Activated naive CD4-positive, alpha-beta T cell treated with anti-CD3 and anti-CD28 coated beads for 36 hours (primary cell): ENCODE measurements at places on chromosomes 3 and 15.

GRCh38 chr3:97810779-97811390, 10.9 kb upstream of the CRYBG3 start:
- no peak for DNase-seq

DNA sequence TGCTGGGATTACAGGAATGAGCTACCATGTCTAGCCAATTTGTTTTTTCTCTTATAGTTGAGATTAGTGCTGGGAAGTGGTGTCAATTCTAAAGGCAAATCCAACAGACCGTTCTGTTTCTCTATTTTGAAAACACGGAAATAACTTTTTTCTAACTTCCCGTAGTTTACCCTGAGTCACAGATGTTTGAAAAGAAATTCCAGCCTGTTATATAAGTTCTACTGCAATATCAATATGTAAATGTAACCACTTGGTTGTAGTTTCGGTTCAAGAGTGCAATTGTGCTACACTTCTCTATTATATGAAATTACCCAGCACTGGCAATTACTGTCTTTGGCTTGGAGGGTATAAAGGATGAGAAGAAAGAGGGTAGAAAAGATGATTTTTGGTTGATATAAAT, 22.3 kb upstream of the GNB4 start:
- no peak for DNase-seq

DNA sequence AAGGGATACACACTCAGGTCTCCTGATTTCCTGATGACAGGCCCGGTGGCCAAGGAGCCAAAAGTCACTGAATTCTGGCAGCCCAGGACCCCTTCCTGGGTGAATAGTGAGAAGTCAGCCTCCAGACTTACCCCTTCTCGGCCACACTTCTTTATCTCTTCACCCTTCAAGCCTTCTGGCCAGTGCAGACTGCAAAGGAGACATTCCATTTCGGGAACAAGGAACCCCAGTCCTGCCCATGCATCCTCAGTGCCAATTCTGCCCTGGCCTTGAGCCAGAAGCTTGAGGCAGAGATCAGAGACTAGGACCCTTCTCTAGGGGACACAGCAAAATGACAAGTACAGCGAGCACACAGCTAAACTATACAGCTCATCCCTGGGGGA, 28.8 kb downstream of the GRAMD2A start:
- no peak for DNase-seq

DNA sequence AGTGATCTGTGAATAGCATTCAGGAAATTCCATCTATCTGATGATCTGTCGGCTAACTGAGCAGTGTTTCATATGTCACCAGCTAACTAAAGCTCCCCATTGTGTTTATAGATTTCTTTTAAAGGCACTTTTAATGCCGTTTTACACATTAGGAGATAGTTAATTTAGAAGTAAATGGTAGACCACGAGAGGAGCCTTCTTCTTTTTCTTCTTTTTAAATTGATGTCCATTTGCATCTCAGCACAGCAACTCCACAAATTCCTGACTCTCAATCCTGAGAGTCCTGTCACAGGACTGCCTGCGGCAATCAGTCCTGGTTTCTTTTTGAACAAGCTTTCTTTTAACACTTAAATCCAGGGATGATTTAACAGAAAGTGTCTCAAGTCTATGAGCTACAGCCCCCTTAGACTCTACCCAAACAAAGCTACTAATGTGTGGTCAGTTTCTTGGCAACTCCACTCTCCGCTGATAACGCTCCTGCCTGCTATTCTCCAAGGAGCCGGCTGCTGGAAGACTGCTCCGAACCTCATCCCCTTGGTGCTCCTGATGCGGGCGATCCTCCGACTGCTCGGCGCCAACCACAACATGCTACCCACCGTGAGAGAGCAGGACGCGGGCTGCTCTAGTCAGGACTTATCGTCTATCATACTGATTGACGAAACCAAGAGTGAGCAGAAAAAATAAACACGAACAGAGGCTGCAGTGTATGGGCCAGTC, 421.4 kb downstream of the MECOM start:
- DNase-seq = no peak

GRCh38 chr3:48847053-48847503, 596 bp downstream of the PRKAR2A start:
- DNase-seq = peak; percentile 71

DNA sequence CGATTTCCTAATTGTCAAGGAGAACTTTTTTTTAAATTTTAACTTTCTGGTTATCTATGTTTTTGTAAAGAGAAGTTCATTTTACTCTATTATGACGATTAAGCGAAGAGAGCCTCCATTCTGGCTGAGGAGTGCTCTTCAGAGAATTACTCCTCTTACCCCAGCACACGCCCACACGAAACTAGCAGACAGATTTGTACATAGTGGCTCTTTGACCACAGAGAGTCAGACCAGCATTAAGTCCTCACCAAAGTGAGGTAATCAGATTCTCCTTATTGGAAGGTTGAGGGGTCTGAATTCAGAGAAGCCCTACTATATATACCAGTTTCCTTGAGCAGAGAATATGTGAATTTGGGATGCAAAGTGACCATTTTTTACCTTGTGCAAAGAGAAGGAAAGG, 204.8 kb upstream of the TSC22D2 start:
- DNase-seq = no peak

- DNase-seq = no peak
Observed at GRCh38 chr3:126613479-126614188, 41.3 kb downstream of the TXNRD3 start.

DNA sequence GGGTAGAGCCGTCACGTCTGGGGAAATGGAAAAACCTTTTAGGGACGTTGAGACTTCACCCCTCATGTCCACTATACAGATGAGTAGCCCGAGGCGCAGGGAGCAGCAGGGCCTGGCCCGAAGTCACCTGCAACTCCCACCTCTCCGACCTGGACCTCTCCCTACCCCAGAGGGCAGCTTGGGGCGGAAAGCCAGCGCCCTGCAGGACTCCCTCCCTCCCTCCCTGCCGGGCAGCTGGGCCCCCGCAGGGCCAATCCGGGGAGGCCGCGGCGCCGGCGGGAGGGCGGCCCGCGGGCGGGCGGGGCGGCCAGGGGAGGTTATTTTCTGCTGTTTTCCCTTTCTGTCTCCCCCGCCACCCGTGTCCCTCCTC, 2.0 kb downstream of the WNT7A start:
- no peak for DNase-seq

DNA sequence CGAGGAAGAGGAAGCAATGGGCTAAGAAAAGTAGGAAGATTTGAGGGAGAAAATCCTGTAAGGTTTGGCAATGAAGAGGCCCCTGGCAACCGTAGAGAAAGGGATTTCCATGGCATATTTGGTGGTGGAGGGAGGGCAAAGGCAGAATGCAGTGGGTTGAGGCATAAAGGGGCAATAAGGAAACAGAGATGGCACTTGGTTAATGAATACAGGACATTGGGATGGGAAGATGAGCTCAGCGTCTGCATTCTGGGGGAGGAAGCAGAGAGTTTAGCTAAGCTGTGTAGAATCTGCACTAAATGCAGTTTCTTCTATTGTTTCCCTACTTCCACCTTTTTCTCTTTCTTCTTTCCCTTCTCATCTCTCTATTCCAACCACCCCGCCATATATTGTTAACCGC, 83.6 kb downstream of the LRTM1 start:
- DNase-seq = no peak

GRCh38 chr3:67614195-67614594, 40.2 kb downstream of the SUCLG2 start:
- DNase-seq = no peak

DNA sequence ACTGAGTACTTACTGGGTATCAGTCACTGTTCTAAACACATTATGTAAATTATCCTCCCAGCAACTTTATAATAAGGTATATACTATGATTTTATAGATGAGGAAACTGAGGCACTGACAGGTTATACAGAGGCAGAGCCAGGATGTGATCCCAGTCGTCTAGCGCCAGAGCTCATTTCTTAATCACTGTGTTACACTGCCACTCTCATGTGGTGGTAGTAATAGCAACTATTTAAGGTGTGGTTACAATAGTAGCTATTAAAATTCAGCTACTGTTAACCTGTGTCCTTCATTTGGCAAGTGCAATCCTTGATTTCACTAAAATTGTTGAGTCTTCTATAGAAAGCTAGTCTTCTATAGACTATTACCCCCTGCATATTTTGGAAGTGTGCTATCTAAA, 43.1 kb upstream of the TRPC1 start:
- DNase-seq = no peak

DNA sequence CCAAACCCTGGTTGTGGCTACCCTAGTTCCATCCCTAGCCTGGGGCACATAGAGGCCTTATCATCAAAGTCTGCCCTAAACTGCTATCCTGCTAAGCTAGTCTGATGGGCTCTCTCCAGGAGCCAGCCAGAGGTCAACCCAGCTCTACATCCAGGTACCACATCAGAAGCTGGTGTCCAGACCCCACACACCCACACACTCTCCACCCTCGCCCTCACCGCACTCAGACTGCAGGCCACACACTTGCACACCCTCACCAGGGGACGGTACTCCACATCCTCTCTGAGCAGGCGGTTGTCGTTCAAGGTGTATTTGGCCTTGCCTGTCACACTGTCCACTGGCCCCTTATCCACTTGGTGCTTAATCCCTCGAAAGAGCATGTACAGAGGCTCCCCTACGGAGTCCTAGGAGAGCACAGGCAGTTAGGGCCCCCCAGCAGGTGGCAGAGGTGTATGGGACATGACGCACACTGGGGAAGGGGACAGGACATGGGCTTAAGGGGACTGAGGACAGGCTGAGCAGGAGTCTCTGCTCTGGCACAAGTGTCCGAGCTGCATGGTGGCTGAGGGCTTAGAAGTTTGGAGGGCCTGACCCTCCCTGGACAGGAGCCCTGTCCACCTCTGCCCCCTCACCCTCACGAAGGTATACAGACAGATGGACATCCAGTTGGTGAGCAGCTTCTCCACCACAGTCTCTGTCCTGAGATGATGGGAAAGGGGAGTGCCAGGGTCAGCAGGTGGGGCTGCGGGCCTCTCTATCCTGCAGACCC, 18.1 kb downstream of the PLXNB1 start:
- DNase-seq = no peak

GRCh38 chr3:5480190-5480589, 292.7 kb downstream of the EDEM1 start:
- DNase-seq = no peak

DNA sequence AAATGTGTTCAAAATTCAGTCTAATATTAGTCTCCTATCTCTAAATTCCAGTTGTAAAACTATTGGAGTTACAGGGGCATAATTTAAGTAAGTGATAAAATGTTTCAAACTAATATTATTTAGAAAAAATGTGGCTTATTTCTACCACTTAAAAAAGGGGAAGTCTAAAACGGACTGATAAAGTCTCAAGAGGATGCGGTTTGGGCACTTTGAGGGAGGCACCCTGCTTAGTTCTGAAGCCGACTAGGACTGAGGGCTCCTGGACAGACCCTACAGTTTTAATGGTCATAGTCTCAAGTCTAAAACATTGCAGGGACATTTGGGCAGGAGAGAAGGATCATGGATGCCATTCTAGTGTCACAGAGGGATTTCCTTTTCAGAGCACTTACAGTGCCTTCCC, 566.3 kb downstream of the NR2F2 start:
- no peak for DNase-seq

DNA sequence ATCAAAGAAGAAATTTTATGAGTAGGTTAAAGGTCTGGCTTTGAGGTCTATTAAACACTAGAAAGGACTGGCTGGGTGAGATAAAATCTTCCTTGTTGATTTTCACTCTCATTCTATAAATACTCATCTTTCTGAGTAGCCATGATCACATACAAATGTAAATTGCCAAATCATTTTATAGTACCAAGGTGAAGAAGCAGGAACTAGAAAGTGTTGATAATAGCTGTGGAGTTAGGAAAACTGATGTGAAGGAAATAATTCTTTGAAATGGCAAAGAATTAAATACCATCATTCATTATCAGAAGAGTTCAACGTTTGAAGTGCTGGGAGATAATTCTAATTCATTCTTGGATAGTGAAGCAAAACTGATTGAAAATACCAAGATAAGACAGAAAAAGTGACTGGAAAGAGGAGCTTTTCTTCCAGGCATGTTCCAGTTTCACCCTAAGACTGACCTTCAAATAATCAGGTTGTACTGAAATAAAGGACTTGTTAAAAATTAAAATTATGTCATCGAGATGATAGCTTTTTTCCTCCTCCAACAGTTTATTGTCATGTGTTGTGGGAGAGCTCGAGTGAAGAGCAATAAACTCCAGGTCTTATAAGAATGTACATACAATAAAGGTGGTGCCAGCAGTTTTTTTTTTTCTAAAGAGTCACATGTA, 17.4 kb downstream of the THBS1 start:
- no peak for DNase-seq

DNA sequence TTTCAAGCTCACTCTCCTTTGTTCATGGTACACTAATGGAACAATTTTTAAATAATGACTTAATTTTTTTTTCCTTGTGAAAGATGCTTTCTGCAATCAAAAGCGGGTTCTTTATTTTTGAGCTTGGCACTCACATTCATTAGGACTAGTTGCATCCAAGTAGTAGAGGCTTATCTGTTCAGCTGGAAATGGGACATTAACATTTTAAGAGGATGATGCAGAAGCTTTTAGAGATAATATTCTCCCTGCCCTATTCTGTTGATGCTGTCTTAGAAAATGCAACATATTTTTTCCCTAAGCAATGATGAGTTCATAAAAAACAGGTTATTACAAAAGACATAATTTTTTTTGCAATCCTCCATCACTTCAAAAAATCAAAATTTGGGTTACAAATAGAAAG, 900.6 kb downstream of the NTRK3 start:
- DNase-seq = no peak

DNA sequence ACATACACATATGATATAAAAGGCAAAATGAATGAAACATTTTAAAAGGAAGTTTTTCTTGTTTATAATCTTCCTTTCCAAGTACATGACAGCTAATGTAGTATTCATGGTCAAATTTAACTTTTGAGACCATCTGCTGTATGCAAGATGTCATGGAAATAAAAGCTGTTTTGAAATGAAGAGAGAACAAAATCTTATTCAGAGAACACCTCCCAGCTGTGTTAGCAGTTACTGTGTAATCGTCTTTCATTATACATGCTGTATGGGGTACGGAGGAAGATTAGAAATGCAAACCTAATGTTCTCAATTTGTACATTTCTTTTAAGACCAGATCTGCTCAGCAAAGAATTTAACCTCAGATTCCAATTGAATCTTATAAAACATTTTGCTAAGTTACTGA, 1182.3 kb downstream of the OTOL1 start:
- no peak for DNase-seq

DNA sequence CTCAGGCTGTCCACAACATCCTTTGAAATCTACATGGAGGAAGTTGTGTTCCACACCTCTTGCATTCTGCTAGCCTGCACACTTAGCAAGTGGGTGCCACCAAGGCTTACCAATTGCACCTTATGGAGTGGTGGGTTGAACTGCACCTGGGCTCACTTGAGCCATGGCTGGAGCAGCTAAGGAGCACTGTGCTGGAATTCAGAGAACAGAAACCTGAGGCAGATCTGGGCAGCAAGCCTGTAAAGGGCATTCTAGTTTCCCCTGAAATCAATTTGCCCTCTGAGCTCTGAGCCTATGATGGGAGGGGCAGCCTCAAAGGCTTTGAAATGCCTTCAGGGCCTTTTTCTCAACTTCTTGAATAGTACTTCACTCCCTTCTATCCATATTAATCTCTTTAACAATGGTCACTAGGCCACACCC, 18.0 kb downstream of the BTLA start:
- no peak for DNase-seq

GRCh38 chr3:29853841-29854397, 573.0 kb downstream of the RBMS3 start:
- no peak for DNase-seq

- no peak for DNase-seq
Observed at GRCh38 chr15:66766282-66767230, 64.5 kb downstream of the SMAD6 start.
